Osteoblast (primary cell): ENCODE measurements at places on chromosomes 6 and 20. TPM values are rescaled to one million over a fixed set of nuclear protein-coding genes. Genes with fewer than 3 reads are reported as not detected.
A peak's percentile ranks its signal among the peaks of the same experiment; 100 is the strongest.

ULBP2 gene
- total RNA-seq: 2.5 and 3.2 TPM in 2 replicates

DNA sequence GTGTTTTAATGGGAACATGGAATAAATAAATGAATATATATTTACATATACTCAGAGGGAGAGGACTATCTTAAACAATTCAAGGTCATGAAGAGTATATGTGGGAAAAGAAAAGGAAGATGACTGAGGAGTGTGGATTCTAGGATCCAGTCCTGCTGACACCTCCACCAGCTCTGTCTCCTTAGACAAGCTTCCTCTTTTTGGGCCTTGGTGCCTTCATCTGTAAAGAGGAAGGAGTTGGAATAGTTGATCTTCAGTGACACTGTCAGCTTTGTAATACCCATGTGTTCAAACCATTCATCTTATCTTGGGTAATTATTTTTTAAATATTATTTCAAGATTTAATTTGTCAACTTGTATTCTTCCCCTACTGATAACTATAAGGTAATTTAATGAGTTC is 338.0 kb downstream of the ADGRB3 start:
- DNase-seq: no peak

BCAS1 gene
- total RNA-seq: under 0.01 TPM in 1 of 2 replicates, not detected in the other

DNA sequence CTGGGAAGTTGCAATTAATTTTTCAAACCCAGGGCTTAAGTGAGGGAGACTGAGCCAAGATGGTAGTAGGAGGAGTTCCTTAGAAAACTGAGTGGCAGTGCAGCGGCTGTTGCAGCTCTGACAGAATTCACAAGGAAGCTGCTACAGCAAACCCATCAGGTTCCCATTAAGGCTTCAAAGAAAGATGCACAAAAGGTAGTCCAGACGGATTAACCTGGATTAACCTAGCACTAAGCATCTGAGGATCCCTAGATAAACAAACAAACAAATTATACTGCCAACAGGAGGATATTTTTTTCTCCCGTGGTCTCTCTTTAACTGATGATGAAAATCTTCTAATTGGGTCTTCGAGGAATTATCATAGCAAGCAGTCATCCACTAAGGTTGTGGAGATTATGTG is 5.2 kb downstream of the TENT5A start:
- no peak for DNase-seq

- DNase-seq: no peak
Measured at GRCh38 chr6:106141441-106142237, 55.5 kb downstream of the PRDM1 start.

DNA sequence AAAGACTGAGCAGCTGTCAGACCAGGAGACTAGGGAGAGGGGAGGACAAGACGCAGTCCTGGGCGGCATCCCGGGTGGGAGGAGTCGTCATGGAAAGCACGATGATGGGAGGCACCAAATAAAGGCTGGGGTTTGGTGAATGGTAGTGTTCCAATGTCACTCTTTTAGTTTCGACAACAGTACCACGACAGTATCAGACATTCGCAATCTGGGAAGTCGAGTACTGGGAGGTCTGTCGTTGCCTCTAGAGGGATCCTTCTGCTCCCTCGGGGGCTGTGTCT is 32.1 kb downstream of the PSMG4 start:
- DNase-seq: peak; percentile 30

DNA sequence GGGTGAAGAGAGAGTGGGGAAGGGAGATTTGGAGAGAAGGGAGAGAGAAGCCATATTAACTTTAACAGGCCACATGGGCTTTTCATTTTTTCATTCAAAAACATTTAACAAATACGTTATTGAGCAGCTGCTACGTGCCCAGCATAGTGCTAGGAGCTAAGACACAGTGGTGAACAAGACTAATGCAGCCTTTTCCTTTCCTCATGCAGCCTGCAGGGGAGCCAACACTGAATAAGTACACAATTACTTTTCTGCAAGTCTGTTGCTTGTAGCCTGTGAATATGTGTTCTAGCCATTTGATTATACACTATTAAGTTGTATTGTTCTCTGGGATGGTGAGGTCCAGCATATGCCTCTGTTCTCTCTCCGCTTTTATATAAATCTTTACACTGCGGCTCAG is 1.9 kb upstream of the BLOC1S5 start:
- DNase-seq: no peak

GRCh38 chr20:9112541-9113515 is 43.9 kb downstream of the PLCB4 start:
- DNase-seq: peak; percentile 77

CENPQ gene
- total RNA-seq: 4.7 and 5.1 TPM in 2 replicates

TSHZ2 gene
- 3.5 and 3.6 TPM in 2 replicates for total RNA-seq

DNA sequence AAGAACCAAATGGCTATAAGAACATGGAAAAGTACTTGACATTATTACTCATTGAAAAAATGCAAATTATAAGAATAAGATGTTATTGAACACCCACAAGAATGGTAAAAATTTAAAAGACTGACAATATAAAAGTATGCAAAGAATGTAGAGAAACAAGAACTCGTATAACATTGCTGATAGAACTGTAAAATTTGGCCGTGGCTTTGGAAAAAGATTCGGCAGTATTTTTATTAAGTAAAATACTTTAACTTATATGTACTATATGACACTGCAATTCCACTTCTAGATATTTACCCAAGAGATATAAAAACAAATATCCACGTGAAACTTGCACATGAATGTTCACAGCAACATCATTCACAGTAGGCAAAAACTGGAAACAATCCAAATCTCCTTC is 239.2 kb downstream of the TPBG start:
- no peak for DNase-seq

GRCh38 chr6:16774437-16774836 is 13.2 kb upstream of the ATXN1 start:
- DNase-seq: no peak

NKAPL gene
- 1.1 and 1.2 TPM in 2 replicates for total RNA-seq

DNA sequence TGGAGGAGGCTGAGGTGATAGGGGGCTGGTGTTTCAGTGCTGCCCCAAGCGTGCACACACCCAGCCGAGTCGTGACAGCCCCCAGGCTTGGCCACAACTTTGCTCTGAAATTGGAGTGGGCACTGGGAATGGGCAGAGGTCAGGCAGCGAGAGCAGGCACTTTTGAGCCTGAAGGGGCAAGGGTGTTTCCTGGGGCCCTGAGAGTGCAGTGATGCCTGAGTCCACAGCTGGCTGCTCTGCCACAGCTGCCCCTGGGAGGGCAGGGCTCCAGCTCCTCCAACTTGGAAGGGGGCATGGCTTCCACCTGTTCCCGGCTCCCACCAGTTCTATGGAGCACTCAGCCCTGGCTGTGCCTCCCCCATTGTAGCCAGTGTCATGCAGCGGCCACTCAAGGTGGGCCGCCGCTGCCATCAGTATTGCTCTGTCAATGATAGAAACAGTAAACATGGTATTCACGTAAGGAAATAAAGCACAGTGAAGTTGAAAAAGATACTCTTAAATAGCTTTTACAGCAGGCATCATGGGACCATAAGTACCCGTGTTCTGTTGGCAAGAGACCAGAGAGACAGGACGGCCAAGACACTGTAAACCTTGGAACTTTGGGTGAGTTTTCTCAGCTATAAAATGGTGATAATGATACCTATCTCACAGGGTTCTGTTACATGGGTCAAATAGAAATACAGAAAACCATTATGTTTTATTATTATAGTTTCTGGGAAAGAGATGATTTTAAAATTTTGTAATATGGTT is 108.9 kb downstream of the THEMIS start:
- DNase-seq: no peak

DNA sequence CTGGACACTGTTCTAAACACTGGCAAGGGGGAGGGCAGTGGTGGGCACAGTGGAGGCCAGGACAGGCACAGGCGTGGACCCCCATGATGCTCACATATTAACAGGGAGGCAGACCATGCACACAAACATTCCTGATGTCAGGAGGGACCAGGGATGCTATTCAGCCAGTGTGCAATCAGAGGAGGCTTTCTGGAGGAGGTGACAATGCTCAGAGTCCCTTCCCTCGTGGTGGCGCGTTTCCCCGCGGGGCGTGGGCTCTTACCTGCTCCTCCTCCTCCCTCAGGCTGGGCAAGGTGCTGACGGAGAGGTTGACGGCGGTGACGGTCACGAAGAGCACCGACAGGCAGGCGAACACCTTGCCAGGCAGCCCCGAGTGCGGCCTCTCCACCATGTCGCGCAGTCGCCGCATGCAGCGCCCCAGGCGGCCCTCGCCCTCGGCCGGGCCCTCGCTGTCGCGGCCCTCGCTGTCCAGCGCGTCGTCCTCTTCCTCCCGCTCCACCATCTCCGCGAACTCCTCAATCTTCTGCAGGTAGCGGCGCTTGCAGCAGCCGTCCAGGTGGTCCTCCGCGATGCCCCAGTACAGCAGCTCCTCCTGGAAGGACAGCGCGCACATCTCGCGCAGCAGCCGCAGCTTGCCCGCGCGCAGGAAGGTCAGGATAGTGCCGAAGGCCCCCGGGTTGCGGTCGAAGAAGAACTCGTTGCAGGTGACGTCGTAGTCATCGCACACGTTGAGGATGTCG is 13.4 kb downstream of the KCNG1 start:
- DNase-seq: no peak

- DNase-seq: no peak
Measured at GRCh38 chr6:106648651-106649308, 19.4 kb downstream of the QRSL1 start.

- peak; percentile 58 for DNase-seq
Measured at GRCh38 chr6:136529710-136530109, 20.5 kb downstream of the MAP7 start.

PNLDC1 gene
- 0.29 TPM in 1 of 2 replicates, not detected in the other for total RNA-seq

PPP1R16B gene
- total RNA-seq: not detected in 2 replicates

- no peak for DNase-seq
Measured at GRCh38 chr6:65448866-65449265, 258.2 kb downstream of the EYS start.

- DNase-seq: peak; percentile 94
Measured at GRCh38 chr6:154410619-154411072, 54.0 kb upstream of the IPCEF1 start.

CEP162 gene
- 17.0 and 17.4 TPM in 2 replicates for total RNA-seq

FRK gene
- 1.1 and 1.2 TPM in 2 replicates for total RNA-seq

GRCh38 chr6:145329257-145329656 is 406.1 kb downstream of the EPM2A start:
- no peak for DNase-seq

GRCh38 chr6:127199470-127199869 is 67.2 kb upstream of the RNF146 start:
- no peak for DNase-seq

DNA sequence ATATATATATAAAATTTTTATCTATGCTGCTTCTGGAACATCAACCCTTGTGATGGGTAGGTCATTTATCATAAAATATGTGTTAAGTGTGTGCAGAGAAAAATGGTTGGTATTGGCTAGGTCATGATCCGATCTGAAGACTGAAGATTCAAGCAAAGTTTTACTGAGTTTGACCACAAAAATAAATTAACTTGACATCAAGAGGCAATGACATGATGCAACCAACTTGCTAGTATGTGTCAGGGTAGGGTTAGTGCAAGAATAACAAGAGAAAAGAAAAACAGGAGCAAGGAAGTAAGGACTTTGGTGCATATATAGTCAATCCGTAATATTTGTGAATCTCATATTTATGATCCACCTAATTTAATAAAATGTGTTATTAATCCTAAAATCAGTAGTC is 1202.0 kb upstream of the ADGRB3 start:
- DNase-seq: no peak

GRCh38 chr6:139590206-139590605 is 215.8 kb upstream of the CITED2 start:
- no peak for DNase-seq

DNA sequence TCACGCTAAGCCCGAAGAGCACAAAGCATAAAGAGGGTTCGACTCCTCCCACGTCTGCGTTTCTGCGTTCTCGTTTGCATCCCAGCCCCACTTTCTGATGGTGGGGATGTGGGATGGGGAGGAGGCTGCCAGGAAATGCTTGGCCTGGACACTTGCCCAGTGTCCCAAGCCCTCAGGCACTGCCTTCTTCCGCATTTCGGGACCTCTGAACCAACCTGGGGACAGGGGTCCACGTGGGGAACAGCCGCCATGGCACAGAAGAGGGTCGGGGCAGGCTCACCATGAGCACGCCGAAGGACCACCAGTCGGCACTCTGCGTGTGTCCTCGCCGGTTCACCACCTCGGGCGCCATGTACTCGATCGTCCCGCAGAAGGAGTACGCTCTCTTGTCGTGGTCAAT is 88.2 kb downstream of the RAMACL start:
- DNase-seq: peak; percentile 41

TENT5A gene
- 79.6 and 82.9 TPM in 2 replicates for total RNA-seq

OXT gene
- total RNA-seq: not detected in 2 replicates

PAX1 gene
- total RNA-seq: under 0.01 TPM in 1 of 2 replicates, not detected in the other

DNA sequence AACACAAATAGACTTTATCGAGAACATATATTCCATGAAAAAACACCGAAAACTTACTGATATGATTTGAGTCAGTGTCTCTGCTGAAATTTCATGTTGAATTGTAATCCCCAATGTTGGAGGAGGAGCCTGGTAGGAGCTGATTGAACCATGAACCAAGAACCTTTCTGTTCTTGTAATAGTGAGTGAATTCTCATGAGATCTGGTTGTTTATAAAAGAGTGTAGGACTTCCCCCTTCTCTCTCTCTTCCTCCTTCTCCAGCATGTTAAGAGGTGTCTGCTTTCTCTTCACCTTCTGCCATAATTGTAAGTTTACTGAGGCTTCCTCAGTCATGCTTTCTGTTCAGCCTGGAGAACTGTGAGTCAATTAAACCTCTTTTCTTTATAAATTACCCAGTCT is 1289.3 kb upstream of the CITED2 start:
- no peak for DNase-seq

DNA sequence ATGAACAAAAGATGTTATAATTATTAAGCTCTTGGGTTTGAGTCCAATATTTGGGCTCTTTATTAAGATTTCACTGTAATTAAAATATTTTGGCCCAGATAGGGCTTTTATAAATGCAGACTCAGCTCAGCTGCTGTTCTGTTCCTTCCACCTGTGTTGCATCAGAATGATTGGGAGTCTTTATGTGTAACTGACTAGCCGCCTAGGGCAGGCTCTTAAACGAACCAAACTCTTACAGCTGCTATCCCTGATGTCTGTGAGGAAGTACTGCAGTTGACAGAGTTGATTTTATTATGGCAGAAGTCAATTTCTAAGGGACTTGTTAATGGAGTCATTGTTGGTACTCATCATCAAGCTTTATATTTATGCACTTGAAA is 144.7 kb downstream of the MYO6 start:
- no peak for DNase-seq

- DNase-seq: no peak
Measured at GRCh38 chr6:40695750-40696415, 108.7 kb upstream of the LRFN2 start.

GRCh38 chr20:53654932-53655624 is 61.4 kb upstream of the ZNF217 start:
- no peak for DNase-seq

METTL24 gene
- 0.29 and 0.36 TPM in 2 replicates for total RNA-seq

GLP1R gene
- not detected in 2 replicates for total RNA-seq

- DNase-seq: no peak
Measured at GRCh38 chr6:18415671-18416340, 28.7 kb downstream of the RNF144B start.

- DNase-seq: peak; percentile 93
Measured at GRCh38 chr20:44730441-44730840, 15.2 kb upstream of the KCNK15 start.

ASIP gene
- total RNA-seq: not detected in 2 replicates
